ENCODE measurements at places on chromosomes 12 and 14.

DNA sequence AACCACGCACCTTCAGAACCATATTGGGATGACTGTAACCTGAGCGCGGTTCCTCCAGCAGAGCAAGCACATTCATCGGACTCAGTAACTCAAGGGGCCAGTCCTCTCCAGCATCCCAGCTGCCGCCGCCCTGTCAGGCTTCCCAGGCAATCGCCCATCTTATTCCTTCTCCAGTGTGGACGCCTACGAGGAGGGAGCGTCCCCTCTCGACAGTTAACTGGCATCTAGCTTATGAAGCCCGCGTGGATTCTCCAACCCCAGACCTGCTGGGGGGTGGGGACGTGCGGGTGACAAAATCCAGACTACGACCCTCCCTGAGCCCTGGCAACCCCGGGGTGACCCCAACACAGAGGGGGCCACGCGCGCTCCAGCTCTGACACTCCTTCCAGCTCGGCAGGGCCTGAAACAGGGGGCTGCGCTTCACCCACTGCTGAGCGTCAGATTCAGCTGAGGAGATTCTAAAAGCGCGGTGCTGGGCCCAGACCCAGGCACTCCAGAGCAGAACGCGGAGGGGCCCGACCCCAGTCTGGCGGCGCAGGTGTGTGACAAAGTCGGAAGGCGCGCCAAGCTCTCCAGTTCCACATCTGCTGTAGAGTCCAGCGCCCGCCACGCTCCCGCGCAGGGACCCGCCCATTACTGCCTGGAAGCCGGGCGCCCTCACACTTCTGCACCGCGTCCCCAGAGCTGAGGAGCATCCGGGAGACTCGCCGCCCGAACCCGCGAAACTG lies 43.9 kb upstream of the ESR2 start:
- DNase-seq: peak; percentile 39

GRCh38 chr14:59358102-59358501 lies 107.1 kb downstream of the GPR135 start:
- DNase-seq: no peak

- no peak for DNase-seq
Measured at GRCh38 chr12:46702581-46703344, 123.0 kb downstream of the SLC38A4 start.

DNA sequence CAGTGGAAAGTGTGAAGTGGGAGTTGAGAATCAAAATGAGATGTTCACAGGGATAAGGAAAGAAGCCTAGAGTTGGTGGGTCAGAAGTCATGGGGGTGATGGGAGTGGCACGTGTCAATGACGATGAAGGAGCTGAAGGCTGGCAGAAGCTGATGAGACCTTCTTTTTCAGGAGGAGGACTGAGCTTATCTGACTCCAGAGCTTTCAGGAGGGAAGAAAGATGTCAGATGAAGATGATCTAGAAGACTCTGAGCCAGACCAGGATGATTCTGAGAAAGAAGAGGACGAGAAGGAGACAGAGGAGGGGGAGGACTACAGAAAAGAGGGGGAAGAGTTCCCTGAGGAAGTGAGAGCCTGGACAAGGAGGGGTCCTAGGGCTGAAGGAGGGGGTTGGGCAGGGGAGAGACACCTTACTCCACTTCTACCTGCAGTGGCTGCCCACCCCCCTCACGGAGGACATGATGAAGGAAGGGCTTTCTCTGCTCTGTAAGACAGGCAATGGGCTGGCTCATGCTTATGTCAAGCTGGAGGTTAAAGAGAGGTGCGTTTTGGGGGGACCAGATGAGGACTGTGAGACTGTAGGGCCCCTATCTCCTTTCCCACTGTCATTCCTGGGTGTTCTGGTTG lies 905 bp downstream of the LRRC23 start:
- no peak for DNase-seq

GRCh38 chr12:110578694-110579534 lies 4.2 kb downstream of the PPTC7 start:
- DNase-seq: no peak

All from putamen (tissue), 1 donor.